ENCODE measurements at places on chromosomes 3 and 15.

DNA sequence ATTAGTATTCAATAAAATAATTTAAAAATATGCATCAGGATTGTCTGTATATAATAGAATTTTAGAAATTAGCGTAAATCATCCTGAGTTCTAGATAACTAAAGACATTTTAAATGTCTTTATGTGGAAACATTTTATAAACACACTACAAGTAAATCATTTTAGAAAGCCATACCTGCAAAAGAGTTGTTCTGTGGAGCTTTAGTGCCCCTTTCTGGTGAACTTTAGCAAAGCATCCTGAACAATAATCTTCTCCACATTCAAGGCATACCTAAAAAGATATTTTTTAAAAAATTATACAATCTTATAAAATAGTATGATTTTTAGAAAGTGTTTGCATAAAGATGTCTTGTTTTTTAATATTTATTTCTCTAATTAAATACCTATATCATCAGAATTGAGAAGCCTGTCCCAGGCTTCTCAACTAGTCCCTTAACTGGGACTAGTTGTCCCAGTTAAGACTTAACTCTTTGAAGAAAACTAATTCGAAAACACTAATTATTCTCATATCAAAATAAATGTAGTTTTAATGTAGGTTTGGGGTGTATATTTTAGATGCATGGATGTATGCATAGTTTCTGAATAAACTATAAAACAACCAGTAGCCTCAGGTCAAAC is 29.7 kb downstream of the ZBBX start:
- DNase-seq, result no peak

DNA sequence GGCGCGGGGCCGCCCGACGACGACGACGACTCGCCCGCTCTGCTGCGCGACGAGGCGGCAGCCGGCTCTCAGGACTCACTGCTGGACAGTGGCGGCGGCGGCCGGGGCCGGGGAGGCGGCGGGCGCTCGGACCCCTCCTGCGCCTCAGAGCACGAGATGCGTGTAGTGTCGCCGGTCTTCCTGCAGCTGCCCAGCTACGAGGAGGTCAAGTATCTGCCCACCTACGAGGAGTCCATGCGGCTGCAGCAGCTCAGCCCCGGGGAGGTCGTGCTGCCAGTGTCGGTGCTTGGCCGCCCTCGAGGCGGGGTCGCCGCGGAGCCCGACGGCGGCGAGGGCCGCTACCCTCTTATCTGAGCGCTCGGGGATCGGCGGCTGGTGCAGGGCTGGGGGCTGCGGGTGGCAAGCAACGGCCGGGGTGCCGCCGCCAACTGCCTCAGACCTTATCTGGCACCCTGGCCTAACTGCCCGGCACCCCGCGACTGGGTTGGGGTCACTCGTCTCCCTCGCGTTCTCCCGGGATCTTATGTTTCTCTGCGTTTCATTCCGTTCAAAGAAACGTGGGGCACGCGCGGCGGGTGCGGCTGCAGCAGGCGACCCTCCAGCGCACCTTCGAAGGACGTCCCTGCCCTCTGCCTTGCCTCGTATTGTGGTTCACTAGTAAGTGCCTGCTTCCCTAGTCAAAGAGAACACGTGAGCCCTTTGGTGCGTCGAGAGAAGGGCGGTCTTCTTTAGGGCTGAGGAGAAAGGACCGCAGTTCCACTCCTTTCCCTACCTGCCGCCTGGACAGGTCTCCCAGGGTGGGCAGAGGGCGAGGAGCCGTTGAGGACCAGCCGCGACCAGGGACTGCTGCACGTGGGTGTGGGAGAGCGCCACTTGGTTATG is 1.0 kb downstream of the C3orf80 start:
- DNase-seq, result no peak

GRCh38 chr3:14486460-14486859 is 53.7 kb downstream of the GRIP2 start:
- no peak for DNase-seq

DNA sequence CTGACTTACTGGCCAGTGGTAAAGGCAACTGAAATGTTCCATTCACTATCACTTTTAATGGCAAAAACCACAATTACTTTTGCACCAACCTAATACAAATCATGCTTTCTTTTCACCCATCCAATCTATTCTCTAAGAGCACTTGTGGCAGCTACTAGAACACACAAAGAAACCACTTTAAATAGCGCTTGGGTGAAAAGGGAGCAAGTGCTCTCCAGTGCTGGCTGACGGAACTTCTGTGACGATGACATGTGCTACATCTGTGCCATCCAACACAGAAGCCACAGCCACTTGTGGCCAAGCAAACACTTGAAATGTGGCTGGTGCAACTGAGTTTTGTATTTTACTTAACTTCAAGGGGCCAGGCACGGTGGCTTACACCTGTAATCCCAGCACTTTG is 18.9 kb downstream of the SH3BP5 start:
- DNase-seq, result no peak

GRCh38 chr3:99172736-99173657 is 271.5 kb upstream of the DCBLD2 start:
- DNase-seq, result peak; percentile 3

DNA sequence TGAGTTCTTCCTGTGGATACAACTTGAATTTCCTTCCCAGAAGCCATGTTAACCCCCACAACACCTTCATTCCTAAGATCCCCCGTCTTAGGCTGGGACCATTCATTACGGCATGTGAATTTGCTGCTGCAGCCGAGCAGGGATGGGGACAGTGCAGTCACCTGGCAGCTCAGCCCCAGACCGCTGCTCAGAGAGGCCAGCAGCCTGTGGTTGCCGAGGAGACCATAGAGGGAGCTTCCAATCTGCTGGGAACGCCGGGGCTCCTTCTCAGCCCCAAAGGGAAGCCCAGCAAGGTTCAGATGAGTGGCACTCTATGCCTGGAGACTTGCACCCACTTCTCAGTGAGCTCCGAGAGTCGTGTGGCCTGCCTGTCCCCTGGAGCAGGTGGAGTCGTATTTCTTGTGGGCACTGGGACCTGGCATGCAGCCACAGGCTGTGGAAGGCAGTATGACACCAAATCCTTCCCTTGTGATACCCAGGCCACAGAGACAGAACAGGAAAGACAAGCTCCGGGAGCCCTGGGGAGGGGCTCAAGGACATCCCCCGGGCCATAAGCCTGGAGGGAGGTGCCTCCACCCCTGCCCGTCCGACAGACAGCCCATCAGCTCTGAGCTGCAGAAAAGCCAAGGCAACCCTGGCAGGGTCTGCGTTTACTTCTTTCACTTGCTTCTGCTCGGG is 167.3 kb downstream of the FAM43A start:
- DNase-seq, result no peak

Data from amygdala (tissue), 56 donors.